Activated CD8-positive, alpha-beta memory T cell treated with anti-CD3 and anti-CD28 coated beads, Interleukin-2, amount 10 ng/mL, durations not matched to agents 7 days and 5 days (primary cell): ENCODE measurements at places on chromosomes 16 and 17.

GRCh38 chr17:45696442-45696841, 87.7 kb upstream of the CRHR1 start:
- DNase-seq, result no peak

DNA sequence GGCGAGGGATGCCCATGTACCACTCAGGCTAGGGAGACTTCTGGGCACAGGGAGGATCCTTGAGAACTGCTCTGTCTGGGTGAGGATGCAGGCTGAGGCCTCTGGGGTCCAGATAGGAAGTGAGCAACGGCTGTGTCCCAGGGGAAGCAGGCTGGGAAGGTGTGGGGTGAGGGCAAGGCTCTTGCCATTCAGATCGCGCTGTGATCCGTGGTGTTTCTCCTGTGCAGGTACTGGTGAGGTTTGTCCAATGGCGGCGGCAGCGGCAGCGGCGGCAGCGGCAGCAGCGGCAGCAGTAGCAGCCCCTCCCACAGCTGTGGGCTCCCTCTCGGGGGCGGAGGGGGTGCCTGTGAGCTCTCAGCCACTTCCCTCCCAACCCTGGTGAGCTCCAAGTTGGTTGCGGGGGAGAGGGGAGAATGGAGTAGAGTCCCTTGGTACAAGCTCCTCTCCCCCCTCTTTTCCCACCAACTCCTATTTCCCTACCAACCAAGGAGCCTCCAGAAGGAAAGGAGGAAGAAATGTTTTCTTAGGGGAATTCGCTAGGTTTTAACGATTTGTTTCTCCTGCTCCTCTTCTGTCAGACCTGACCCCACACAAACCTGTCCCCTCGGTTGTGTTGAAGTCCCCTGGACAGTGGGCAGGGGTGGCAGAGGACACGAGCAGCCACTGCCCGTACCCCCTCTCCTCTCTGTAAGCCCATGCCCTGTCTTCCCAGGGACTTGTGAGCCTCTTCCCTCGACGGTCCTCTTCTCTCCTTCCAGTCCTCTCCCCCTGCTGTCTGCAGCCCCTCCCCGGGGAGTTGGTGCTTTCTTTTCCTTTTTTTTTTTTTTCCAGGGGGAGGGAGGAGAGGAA, 1.9 kb upstream of the PRRT2 start:
- DNase-seq, result peak; percentile 81

DNA sequence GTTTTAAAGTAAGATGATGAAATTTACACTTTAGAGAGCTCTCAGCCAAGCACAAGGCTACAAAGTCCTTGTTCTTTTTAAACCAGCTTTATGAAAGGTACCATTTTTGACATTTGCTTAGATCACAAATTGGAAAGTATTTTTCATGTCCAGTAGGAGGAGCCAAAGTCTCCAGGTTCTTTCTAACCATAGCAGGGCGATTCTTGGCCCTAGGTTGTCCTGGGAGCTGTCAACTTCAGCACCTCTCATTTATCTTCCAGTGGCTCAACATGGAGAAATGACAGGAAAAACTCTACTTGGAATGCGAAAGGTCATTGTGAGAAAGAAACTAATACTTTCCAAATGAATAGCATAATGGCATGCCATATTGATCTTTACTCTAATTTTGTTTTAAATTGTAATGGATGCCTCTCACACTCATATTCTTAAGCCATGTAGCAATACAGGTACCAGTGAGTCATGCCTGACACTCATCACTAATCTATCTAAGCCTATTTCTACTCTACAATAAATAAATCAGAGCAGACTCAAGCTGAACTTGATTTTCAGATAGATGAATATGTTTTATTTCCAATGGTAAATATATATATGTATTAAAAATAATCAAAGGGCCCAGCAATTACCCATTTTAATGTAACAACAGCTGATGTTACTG, 919.1 kb upstream of the EEF2KMT start:
- no peak for DNase-seq

GRCh38 chr16:51426276-51426675, 275.2 kb upstream of the SALL1 start:
- no peak for DNase-seq
